Fibroblast of the aortic adventitia (primary cell): ENCODE measurements at places on chromosomes 11 and 22. TPM values are rescaled to one million over a fixed set of nuclear protein-coding genes. Genes with fewer than 3 reads are reported as not detected.

The TBRG1 gene
- total RNA-seq: 31.2 and 46.2 TPM in 2 replicates

The ALX4 gene
- total RNA-seq: not detected in 2 replicates

The RFPL3 gene
- total RNA-seq: not detected in 2 replicates

- no peak for DNase-seq
Observed at GRCh38 chr22:23380230-23380573, 199.9 kb downstream of the IGLL1 start.

GRCh38 chr11:91244912-91245311 lies 979.7 kb upstream of the FAT3 start:
- DNase-seq: no peak

DNA sequence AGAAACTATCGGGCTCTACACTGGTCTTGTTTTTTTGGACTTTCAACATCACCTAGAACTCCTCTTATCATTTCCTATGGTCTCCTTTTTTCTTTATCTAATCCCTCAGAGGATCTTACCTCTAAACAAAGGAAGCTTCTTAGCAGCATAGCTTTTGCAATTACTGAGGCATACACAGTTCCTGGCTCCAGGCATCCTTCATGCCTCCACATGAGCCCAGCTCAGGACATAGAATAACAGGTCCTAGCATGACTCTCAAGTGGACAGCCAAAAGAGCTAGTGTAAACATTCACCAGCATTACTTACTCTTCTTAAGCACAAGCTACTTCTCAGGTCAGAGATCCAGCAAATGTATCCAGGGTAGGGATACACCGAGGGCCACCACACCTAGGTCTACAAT lies 17.1 kb downstream of the CFAP300 start:
- no peak for DNase-seq
